Dorsolateral prefrontal cortex (tissue), 122 donors: ENCODE measurements at places on chromosomes 2 and 18.

DNA sequence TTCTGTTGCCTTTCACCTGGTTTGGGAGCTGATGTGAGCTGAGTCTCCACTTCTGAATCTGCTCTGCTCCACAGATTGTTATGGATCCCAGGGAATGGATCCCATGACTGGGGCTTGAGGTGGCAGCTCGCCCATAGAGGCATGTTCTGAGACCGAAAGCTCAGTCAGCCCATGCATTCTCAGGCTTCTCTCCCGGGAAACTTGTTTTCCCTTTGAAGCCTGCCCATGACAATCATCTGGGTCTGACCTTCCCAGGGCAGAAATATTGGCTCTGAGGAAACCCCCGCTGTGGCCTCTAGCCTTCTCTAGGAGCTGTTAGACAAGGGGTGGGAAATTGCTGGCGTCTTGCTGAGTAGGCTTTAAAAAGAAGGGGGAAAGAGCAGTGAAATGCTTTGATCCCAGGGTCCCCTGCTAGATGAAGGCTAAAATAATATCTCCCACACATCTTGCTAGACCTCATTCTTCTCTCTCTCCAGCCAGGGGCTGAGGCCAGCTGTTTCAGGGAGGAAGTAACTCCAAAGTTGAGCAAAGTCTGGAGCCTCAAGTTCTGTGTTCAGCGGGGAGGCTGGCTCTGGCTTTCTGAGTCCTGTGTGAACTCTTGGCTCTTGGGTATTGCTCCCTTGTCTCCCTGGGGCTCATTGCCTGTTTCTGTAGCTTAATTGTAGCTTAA is 2.0 kb downstream of the VAMP8 start:
- no peak for DNase-seq

DNA sequence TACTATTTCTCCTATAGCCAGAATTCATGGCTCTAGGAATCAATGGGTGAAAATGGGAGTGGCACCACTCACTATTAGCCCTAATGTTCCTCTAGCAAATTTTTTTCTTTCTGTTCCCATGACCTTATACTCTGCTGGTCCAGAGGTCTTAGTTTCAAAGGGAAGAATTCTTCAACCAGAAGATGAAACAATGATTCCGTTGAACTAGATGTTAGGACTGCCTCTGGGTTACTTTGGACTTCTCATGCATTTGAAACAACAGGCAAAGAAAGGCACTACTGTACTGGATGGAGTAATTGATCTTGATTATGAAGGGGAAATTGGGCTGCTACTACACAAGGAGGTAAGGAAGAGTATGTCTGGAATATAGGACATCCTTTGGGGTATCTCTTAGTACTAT is 18.6 kb upstream of the ADCYAP1 start:
- DNase-seq, result no peak

DNA sequence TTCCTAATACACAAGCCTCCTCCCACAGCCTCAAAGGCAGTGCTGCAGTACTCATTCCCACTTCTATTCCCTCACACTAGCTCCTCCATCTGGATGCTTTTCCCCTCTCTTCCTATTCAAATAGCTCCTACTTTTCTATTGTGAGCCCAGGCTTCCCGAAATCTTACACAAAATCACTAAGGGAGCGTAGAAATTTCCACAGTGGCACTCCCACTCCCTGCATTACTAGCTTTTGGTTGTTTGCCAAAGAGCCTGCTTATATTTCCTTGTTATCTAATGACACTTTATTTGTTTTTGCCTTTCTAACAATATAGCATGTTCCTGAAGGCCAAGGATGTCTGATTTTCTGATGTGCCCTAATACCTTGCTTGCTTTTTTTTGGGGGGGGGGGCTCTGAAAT is 10.9 kb downstream of the EPAS1 start:
- no peak for DNase-seq

GRCh38 chr2:203401-203800 is 60.4 kb downstream of the SH3YL1 start:
- no peak for DNase-seq

GRCh38 chr2:221573430-221574230 is 1.5 kb upstream of the EPHA4 start:
- DNase-seq, result peak; percentile 88

- no peak for DNase-seq
Observed at GRCh38 chr2:55010915-55011314, 39.3 kb downstream of the RTN4 start.

DNA sequence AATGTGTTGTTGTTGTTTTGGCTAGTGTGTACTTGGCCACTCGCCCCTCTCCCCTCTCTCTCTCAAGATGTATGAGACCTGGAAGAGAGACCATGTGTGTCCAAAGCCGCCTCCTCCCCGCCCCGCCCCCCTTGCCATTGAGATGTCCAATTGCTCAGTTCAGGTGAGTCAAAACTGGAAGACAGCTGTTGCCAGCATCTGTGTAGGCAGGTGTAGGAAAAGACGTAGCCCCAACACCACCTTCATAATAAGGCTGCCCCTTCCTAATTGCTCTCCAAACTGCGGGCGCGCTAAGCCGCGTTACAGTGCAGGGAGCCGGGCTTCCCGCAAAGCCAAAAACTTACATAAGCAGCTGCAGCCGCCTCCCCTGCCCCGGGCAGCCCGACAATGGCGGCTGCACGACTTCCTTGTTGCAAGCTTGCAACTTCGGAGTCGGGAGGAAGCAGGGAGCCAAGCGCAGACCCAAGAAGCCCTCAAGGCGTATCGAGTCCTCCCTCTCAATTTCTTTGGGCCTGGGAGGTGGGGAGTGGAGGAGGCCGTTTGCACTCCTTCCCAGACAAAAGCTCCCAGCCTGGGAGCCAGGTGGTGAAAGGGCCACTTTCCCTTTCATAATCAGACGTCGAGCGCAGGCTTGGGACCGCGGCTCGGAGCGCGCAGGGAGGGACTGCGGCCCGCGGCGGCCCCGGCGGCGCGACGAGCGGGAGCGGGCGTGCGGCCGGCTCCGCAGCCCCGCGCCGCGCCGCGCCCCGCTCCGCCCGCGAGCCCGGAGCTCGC is 882 bp downstream of the ZBTB14 start:
- DNase-seq, result peak; percentile 47

DNA sequence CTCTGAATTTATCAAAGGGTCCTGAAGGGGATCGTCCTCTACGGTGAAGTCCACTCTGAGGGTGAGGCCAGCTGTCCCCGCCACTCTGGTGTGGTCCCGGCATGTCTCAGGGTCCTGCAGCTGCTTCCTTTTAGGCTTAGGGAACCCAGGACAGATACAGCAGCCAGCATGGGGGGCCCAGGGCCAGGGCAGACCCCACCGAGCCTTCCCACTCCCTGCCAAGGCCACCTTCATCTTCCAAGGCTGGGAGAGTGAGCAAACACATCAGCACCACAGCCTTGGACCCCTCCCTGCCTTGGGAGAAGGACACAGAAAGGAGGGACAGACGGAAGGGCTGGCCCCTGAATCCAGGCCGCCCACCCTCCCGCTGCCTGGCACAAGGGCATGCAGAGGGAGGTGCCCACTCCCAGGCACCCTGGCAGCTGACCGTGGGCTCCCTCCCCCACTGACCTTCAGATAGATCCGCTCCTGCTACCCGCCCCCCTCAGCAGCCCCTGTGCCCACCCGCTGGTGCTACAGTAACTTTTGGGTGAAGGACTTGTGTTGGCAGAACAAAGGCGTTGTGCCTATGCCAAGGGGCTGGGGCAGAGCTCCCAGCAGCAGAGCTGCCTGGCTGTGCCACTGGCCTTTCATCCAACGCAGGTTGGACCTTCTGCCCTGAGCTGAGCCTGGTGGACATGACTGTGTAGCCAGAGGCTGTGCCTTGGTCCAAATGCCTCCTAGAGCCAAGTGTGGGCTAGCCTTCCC is 7.6 kb downstream of the CYP26B1 start:
- DNase-seq, result peak; percentile 6

DNA sequence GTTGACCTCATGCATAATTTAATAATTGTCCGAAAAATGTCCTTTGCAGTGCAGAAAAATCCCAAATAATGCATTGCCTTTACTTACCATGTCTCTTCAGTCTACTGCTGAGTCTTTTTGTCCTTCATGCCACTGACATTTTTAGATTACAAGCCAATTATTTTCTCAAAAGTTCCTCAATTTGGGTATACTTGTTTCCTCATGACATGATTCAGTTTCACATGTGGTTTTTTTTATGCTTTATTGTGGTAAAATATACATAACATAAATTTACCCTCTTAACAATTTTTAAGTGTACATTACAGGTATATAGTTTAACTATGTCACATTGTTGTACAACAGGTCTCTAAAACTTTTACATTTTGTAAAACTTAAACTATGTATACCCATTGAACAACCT is 81.0 kb downstream of the EPC2 start:
- no peak for DNase-seq

DNA sequence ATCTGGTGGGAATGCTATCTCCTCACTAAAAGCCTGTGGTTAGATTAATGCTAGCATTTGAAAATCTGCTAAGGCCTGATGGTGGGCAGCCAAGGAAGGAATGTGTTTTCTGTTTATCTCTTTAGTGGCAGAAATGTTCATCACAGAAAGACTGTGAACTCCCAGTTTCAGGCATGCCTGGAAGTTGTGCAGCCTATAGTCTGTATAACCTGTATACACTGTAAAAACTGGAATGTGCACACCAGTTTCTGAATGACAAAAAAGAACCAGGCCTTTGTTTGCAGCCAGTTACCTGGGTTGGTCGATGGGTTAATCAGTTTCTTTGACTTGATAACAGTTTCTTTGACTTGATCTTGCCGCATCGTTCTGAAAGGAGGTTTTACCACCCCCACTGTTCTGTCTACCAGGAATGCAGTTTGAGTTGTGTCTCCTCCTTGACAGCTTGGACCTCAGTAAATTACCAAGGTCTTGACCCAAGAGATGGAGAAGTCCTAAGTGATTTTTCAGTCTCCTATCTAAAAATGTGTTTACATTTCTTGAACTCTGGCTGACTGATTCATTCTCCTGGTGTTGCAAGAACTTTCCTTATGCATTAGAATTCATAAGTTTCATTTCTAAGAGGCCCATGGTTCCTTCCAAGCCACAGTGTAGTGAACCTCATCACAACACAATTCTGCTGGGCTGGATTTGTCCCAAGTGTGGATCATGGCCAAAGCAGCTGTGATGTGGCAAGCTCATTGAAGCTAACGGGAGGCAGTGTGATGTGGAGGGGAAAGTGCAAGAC is 62.2 kb downstream of the KIAA2012 start:
- no peak for DNase-seq

DNA sequence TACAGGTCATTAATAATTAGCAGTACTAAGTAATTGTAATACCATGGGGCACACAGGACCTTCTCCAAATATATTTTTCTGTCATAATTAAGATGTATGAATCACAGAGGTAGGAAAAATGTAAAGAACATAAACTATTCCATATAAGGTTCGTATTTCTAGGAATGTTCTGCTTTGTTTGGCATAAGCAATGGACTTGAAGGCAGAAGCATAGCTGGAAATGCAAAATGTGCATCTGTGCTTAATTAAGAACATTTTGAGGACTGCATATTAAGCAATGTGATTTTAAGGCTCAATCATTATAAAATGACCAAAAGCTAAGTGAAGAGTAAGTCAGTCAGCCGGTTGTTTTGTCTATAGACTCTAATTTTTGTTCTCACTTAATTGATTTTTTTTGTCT is 123.2 kb downstream of the RBM43 start:
- no peak for DNase-seq

DNA sequence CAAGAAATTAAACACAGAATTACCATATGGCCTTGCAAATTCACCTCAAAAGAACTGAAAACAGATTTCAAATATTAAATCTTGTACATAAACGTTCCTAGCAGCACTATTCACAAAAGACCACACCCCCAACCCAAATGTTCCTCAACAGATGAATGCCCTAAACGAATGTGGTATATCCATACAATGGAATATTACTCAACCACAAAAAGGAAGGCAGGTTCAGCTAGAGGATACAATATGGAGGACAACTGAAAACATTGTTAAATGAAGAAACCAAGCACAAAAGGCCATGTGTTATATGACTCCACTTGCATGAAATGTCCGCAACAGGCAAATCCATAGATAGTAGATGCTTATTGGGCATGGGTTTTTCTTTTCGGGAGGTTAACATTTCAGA is 61.7 kb downstream of the PPP4R1 start:
- no peak for DNase-seq

GRCh38 chr18:26703170-26703930 is 155.0 kb upstream of the KCTD1 start:
- no peak for DNase-seq
